ENCODE measurements at places on chromosomes 12 and 14. TPM values are rescaled to one million over a fixed set of nuclear protein-coding genes. Genes with fewer than 3 reads are reported as not detected.

Gene BAZ1A
- 6.6 TPM for total RNA-seq

Gene SAMD4A
- 181 TPM for total RNA-seq

Gene HNF1A
- total RNA-seq = not detected

Gene SLCO1B1
- total RNA-seq = not detected

Gene OR4K2
- not detected for total RNA-seq

Gene CACNA1C
- total RNA-seq = 135 TPM

Gene ADAM21
- 0.40 TPM for total RNA-seq

DNA sequence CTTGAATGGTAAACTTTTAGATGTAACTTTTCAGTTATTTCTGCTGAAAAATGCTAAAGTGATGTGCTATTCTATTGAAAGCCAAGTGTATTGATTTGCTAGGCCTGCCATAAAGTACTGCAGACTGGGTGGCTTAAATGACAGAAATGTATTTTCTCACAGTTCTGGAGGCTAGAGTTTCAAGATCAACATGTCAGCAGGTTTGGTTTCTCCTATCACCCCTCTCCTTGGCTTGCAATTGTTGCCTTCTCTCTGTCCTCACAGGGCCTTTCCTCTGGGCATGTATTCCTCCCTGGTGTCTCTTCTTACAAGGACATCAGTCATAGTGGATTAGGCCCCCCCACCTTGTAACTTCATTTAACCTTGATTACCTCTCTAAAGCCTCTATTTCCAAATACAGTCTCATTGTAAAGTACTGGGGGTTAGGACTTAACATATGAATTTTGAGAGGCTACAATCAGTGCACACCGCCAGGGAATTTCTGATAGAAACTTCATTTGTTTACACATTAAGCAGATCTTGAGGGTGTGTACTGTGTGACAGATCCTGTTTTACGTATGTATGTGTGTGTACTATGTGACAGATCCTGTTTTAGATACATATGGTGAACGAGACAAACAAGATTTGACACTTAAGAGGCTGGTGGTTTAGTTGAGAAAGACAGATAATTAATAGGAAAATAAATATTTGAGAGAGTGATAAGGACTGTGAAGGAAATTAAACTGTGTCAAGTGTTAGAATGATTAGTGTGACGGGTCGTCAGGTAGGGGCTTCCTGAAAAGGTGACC lies 49.5 kb downstream of the ADIPOR2 start:
- no peaks in the 10 kb centered on the region for H3K36me3 ChIP-seq
- peaks cover 45% of the 10 kb centered on the region for H3K4me1 ChIP-seq
- H3K27me3 ChIP-seq = no peaks in the 10 kb centered on the region
- DNase-seq = no peak
- H3K27ac ChIP-seq = no peak overlapping the region

- H3K27me3 ChIP-seq = peaks cover 5% of the 10 kb centered on the region
- no peak overlapping the region for H3K27ac ChIP-seq
- no peak for DNase-seq
- no peaks in the 10 kb centered on the region for H3K4me1 ChIP-seq
- no peak overlapping the region for H3K4me3 ChIP-seq
These were observed 200.0 kb downstream of the ADAMTS20 start for GRCh38 chr12:43352001-43352400.

DNA sequence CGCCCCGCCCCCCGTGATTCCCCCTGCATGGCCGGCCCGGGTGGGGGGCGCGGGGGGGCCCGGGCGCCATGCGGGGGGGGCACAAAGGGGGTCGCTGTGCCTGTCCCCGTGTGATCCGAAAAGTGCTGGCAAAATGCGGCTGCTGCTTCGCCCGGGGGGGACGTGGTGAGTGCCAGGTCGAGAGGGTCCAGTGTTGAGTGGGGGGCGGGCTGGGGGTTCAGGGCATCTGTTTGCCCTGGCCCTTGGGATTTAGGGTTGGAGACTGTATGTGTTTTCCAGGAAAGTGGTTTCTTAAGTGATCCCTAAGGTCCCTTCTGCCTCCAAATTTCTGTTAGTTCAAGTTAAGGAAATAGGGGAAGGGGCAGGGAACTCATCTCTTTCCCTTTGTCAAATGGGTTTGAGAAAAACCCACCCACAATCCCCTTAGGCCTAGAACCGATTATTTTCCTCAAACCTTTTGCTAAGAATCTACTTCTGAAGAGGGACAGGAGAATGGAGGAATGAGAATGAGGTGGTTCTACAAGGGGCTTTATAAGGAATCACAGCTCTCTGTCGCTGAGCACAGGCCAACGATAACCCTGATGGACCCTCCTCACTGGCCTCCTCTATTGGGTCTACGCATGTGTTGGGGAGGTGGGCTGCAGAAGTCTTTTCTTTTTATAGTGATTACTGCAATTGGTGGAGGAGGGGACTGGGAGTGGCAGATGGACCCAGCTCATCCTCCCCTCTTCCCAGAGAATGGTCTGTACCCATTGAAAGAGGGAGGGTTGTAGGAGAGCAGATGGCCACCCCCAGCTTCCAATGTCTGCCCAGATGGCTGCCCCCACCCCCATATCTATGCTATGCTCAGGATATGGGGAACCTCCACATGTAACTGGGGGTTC lies 834 bp downstream of the ARHGEF25 start:
- H3K36me3 ChIP-seq = no peaks in the 10 kb centered on the region
- DNase-seq = no peak
- H3K4me1 ChIP-seq = peaks cover 21% of the 10 kb centered on the region
- H3K4me3 ChIP-seq = peak overlapping the region; percentile 69

- peaks cover 67% of the 10 kb centered on the region for H3K4me1 ChIP-seq
- H3K36me3 ChIP-seq = no peaks in the 10 kb centered on the region
- no peak for DNase-seq
- H3K4me3 ChIP-seq = no peak overlapping the region
- peak overlapping the region; percentile 92 for H3K27ac ChIP-seq
These were observed 398.6 kb downstream of the ZFP36L1 start for GRCh38 chr14:68394118-68394763.

GRCh38 chr12:111268738-111269572 lies 99.9 kb downstream of the PHETA1 start:
- H3K27ac ChIP-seq = no peak overlapping the region
- no peaks in the 10 kb centered on the region for H3K4me1 ChIP-seq
- no peak overlapping the region for H3K4me3 ChIP-seq

- H3K27ac ChIP-seq = no peak overlapping the region
- H3K27me3 ChIP-seq = no peaks in the 10 kb centered on the region
- H3K4me3 ChIP-seq = peak overlapping the region; percentile 94
- peaks cover 13% of the 10 kb centered on the region for H3K4me1 ChIP-seq
- no peaks in the 10 kb centered on the region for H3K36me3 ChIP-seq
These were observed 3.7 kb downstream of the HIF1A start for GRCh38 chr14:61699027-61699426.

- no peak overlapping the region for H3K27ac ChIP-seq
- peaks cover 42% of the 10 kb centered on the region for H3K4me1 ChIP-seq
- no peak overlapping the region for H3K4me3 ChIP-seq
- no peak for DNase-seq
These were observed 6.7 kb downstream of the BCL7A start for GRCh38 chr12:122028165-122028904.

DNA sequence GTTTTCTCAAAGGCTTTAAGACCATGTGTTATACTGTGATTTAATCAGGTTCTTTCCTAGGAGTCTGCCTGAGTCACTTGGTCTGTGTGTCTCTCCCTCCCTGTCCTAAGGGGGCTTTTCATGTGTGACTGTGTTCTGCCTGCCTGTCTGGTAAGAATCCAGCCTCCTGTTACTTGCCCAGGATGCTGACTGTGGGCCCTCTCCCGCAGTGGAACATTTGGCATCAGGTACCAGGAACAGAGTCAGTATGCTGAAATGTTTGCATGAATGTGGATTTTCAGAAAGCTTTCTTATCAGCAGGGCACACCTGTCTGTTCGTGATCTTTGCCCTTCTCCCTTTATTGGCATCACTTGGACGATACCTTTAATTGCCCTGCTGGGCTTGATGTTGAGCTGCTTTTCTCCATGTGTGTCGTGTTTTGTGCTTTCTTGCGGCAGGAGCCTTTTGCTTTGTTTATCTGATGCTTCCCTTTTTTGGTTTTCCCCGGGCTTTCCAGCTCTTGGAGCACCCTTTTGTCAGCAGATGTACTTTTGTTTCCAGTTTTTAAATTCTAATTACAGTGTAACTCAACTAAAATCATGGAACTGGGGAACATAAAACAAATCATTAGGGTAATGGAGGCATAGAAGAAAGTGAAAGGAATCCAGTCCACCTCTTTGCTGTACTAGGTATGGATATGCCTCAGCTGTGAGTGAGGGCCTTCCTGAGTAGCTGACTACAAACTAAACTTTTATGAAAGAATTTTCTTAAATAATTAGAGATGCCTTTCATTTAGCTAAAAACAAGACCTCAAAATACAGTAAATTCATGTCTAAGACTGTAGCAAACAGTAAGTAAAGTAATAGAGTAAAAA lies 72.5 kb downstream of the TRAF3 start:
- DNase-seq = no peak
- H3K36me3 ChIP-seq = no peaks in the 10 kb centered on the region
- no peaks in the 10 kb centered on the region for H3K27me3 ChIP-seq
- no peak overlapping the region for H3K27ac ChIP-seq
- H3K4me1 ChIP-seq = peaks cover 6% of the 10 kb centered on the region

Data from heart left ventricle (tissue), 16 donors.